ENCODE measurements at places on chromosomes 7 and 10. TPM values are rescaled to one million over a fixed set of nuclear protein-coding genes. Genes with fewer than 3 reads are reported as not detected.

DNA sequence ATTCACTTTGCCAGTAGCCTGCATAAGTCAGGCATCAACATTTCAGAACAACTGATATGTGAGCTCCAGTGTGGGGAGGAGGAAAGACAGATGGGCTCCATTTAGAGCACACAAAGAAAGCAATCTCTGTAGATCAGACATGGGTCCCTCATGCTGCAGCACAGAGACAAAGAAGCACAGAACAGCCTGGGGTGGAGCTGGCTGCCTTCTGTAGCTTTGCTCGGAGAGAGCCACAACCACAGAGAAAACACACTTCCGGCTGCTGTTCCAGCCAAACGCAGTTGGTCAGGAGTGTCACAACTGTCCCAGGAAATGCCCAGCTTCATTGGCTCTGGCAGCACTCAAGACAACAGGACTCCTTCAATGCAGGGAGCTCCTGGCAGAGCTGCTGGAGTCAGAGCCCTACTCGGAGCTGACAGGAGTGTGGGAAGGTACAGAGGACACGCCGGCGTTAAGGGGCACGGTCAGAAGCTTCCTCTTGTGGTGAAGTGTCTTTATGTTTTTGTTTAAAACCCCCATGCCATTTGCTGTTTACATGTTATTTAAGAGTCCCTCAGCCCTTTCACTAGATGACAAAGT lies 494.4 kb downstream of the TCERG1L start:
- no peak for DNase-seq

GRCh38 chr10:15796098-15796759 lies 64.1 kb downstream of the MINDY3 start:
- DNase-seq, result no peak

DNA sequence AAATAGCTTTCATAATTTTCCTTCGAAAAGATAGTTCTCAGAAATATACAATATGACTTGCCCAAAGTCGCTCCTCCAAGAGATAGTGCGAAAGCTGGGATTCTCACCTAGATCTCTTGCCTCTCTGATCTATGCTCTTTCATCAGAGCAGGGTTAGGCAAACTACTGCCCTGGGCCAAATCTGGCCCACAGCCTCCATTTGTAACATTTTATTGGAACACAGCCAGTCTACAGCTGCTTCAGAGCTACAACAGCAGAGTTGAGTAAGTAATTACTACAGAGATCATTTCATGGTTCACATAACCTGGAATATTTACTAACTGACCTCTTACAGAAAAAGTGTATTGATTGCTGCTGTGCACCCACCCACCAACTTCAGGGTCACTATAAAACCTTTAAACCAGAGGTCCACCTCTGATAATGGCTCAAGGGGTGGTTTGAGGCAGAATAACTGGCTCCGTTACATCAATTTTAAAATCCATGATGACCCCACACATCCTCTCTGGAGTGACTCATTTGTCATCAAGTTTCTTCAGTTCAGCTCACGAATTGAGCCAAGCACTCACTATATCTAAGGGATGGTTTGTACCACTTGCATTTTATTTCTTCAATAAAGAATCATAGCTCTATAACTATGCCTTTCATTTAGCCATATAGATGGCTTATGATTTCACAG lies 1019.0 kb downstream of the XPNPEP1 start:
- peak; percentile 1 for DNase-seq

- DNase-seq, result no peak
Observed at GRCh38 chr10:21526860-21527597, 1.5 kb upstream of the SKIDA1 start.

The ADCYAP1R1 gene
- not detected for total RNA-seq

- DNase-seq, result no peak
Observed at GRCh38 chr10:90130321-90131086, 429.1 kb downstream of the KIF20B start.

DNA sequence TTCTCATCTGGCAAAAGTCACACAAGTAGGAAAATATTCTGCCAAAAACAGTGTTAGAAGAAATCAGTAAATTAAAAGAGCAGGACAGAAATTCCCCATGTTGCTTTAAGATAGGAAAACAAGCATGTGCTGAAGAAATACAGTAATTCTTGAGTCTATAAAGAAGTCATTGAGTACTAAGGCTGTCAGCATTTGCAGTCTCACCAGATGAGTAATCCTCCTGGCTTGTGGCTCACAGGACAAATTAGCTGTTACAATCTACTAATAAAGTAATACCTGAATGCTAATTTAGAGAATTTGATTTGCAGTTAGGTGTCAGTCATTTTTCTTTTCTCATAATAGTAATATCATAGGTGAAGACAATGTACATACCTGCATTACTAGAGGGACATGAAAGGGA lies 1158.9 kb upstream of the CELF2 start:
- DNase-seq, result no peak

DNA sequence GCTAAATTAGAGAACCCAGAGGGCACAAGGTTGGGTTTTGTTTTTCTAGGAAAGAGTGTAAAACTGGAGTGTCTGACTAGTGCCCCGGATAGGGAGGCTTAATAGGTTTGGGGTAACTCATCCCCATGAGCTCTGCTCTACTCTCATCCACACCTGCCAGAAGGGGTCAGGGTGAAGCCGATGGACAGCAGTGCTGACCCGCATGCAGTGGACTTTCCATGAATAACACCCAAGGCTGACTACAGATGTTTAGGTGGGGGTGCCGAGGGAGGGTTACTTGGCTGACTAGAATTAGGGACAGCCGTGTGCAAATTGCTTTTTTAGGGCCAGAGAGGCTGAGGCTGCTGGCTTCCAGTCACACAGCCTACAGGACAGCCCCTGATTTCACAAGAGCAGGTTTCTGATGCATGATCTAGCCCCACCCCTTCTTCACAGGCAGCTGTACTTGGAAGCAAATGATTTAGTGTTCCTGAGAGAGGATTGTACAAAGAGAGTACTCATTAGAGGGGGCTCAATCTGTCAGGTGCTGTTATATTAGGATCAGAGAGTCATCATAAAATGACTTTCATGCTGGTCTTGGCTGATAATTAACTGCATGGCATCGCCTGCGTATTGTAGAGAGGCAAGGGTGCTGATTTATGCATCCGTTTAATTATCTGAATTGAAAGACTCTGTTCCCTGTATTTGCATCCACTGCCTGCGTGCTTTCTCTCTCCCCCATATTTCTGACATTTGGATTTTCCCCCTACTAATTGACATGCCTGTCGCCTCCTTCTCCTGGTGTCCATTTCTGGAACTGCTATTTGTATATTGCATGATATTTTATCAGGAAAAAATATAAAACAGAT lies 9.5 kb downstream of the INHBA start:
- no peak for DNase-seq

DNA sequence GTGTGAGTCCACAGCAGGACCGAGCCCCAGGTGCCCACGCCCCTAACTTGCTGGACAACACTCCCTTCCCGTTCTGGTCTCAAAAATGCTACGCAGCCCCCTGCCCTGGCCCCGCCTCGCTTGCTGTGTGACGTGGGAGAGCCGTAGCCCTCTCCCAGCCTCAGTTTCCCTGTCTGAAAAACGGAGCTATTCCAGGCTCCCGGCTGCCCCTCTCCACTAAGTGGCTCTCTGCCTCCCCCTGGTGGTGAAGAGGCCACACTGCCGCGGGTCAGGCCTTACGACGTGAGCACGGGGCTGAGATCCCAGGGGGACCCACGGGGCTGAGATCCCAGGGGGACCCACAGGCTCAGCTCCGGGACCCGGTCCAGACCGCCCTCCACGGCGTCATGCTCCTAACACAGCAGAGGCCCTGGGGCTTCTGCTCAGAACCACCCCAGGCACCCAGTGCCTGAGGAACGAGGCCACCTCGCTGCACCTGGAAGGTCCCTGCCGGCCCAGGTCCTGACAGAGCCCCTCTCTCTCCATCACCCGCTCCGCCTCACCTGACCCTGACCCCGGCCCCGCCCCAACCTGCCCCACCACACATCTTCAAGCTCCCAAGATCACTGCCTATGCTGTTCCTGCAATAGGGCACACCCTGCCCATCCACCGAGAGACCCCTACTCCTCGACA lies 26.7 kb downstream of the MICALL2 start:
- peak; percentile 11 for DNase-seq

DNA sequence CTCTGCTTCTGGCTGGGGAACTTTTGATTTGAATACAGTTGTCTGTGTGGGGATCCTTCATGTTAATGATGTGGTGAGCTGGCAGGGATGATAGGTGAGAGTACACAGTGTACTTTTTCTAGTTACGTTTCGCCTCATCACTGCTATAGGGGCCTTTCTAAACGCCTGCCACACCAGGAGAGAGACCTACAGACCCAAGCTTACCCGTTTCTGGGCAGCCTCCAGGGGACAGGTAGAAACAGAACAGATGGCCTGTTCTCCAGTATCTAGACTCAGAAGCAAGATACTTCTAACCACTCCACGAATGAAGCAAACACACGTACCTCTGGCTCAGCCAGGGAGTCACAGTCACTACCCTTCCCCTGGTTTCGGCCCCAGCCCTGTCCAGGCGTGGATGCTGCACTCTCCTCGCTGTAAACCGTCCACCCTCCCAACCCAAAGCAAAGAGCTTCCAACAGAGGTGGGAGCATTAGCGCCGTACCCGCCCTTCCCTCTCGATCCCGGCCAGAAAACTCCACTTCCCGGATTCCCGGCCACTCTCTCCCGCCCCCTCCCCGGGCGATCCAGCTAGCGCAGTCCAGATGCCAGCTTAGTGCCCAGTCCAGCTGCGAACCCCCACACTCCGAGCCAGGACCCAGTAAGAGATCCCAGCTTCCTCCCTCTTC lies 1.2 kb downstream of the CCDC6 start:
- no peak for DNase-seq

- DNase-seq, result no peak
Observed at GRCh38 chr10:23694446-23694920, 255.6 kb downstream of the OTUD1 start.

The CDHR3 gene
- 2.6 TPM for total RNA-seq

The CPED1 gene
- 82.0 TPM for total RNA-seq

- no peak for DNase-seq
Observed at GRCh38 chr10:89185658-89186057, 21.5 kb downstream of the CH25H start.

The NODAL gene
- total RNA-seq, result not detected

The MEOX2 gene
- not detected for total RNA-seq

GRCh38 chr7:93821463-93821862 lies 69.1 kb downstream of the TFPI2 start:
- DNase-seq, result no peak

The PTF1A gene
- not detected for total RNA-seq

DNA sequence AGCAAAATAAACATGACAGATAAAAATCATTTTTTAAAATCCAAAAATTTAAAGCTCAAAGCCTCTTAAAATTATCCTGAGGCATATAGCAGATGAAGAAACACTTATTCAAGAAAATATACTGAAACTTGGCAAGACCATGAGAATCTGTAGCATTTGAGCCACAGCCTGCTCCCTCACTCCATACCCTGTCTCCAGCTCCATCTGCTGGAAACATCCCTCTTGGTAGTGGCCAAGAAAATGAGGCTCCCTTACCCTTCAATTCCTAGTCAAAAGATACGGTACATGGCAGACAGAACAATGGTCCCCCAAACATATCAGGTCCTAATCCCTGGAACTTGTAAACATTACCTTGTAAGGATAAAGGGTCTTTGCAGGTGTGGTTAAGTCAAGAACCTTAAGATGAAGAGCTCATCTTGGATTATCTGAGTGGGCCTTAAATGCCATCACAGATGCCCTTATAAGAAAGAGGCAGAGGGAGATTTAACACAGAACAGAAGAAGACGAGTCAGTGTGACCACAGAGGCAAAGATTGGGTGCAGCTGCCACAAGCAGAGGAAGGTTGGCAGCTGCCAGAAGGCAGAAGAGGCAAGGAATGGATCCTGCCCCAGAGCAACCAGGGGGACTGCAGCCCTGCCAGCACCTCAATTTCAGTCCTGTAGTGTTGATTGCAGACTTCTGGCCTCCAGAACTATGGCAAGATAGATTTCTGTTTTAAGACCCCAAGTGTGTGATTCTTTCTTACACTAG lies 149.4 kb downstream of the ZNF248 start:
- DNase-seq, result no peak
